Pancreas (tissue), 10 donors: ENCODE measurements at places on chromosomes 12 and 14.

DNA sequence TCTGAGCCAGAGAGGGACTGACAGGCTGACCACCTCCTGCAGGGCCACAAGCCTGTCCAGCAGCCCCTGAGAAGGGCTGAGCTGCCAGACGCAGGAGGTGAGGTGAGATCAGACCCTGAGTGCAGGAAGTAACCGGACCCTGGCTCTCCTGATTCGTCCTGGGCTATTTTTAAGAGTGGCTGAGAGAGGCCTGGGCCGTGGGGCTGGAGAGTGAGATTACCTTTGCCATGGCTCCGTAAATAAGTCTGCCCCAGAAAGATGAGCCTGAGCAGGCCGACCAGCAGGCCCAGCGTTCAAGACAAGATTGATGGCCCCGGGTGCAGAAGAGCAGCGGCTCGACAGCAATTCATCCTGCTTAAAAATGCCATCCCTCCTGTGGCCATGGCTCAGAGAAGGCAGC, 54.2 kb downstream of the SPTB start:
- DNase-seq, result no peak

DNA sequence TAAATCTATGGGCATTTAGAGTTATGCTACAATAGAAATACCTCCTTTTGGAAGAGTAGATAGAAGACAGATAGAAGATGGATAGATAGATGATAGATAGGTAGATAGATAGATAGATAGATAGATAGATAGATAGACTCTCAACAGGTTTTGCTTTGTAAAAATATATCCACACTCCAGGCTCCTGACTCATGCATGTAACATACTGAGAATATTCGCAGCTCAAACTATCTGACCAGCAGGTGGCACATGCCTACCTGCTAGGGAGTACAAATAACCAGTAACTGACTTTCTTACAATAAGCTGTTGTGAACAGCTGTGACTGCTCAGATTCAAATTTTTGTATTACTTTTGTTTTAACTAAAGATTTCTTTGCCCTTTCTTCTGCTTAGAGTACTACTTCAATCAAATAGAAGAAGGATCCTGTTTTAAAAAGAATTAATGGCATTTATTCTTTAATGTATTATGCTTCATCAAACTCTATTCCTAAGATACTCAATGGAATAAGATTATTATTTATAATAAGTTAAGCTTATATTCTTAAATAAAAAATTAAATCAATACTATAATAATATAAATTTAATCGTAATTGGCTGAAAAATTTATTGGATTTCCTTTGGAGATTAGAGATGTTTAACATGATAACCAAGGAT, 15.8 kb upstream of the CPNE8 start:
- peak; percentile 12 for DNase-seq

DNA sequence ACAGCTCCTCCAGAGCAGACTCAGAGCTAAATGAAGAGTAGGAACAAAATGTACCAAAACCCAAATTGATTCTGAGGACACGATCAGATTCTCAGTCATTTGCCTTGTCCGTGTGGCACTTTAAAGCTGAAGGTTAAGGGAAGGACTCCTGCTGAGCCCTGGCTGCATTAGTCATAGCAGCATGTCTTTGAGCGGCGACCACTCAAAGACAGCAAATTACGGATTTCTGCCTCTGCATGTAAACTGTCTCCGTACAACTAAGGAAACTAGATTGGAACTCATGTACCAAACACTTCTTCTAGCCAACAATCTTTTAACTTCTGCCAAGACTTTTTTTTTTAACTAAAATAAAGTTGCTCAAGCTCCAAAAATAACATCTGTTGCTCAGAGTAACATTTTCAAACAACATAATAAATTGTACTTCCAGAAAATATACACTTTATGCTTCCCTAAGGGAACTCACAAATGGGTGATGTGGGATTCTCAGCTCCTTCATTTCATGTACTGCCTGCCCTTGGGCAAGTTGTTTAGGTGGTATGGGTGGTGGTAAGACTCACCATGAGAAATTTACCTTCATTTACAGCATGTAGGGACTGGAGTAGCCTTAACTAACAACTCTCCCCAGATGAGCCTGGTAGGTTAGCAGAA, 56.1 kb downstream of the RERG start:
- DNase-seq, result no peak

GRCh38 chr14:57375156-57375555, 15.2 kb upstream of the NAA30 start:
- no peak for DNase-seq

- no peak for DNase-seq
Observed at GRCh38 chr12:7107636-7108002, 1.4 kb downstream of the C1RL start.

- no peak for DNase-seq
Observed at GRCh38 chr14:42000450-42000849, 393.8 kb downstream of the LRFN5 start.

DNA sequence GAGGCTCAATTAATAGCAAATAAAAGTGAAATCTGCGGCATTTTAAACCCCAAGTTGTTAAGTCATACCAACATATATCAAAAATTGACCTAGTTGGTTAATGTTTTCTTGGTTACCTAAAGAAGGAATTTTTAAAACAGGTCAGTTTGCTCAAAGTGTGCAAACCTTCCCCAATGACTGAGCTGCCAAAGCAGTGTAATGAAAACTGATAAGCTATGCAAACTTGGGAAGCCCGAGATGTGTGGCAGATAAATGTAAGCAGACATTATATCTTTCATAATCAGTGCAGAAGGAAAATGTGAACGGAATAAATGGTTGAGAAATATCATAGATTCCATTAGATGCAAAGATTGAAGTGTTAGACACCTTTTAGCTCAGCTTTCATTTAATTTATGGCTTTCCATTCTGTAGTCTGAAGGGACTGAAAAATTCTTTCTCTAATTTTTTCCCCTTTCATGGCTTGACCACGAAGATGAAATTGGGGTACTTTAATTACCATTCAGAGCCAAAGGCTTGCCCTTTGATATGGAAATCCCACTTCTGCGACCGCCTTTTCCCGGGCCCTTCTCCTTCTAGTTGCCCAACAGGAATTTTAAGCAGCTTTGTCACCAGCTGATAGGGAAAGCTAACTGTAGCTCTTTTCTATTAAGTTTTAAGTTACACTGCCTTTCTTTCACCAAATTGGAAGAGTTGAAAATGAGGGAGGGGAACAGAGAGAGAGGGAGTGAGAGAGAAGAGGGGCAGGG, 306.6 kb upstream of the SOX5 start:
- no peak for DNase-seq
